ENCODE measurements at places on chromosomes 4 and X. TPM values are rescaled to one million over a fixed set of nuclear protein-coding genes. Genes with fewer than 3 reads are reported as not detected.

- no peaks in the 10 kb centered on the region for H3K36me3 ChIP-seq
- no peak overlapping the region for H3K4me3 ChIP-seq
- no peaks in the 10 kb centered on the region for H3K4me1 ChIP-seq
- DNase-seq: peak; percentile 2
These were observed 93.2 kb downstream of the WFS1 start for GRCh38 chr4:6362896-6363295.

- peaks cover 5% of the 10 kb centered on the region for H3K4me1 ChIP-seq
- no peak overlapping the region for H3K4me3 ChIP-seq
- no peak for DNase-seq
- no peak overlapping the region for H3K27ac ChIP-seq
These were observed 16.7 kb upstream of the ACOT9 start for GRCh38 chrX:23759821-23760220.

DNA sequence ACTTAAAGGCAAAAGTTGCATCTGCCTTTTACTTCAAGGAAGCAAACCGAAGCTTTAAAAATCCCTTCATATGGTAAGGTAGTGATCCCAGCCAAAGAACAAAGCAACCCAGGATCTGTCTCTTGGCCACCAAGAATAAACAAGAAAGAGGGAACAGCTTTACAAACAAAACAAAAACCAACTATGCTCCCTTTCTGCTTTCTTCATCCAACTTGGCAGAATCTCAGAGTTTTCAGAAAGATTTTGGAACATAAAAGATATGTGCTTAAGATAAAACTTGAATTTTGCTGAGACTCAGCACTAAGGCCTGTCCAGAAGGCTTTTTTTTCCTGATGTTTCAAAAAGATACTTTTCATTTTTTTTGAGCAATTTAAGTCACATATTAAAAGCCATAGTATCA is 94.0 kb downstream of the COL4A6 start:
- H3K27me3 ChIP-seq: no peaks in the 10 kb centered on the region
- H3K27ac ChIP-seq: no peak overlapping the region
- H3K4me3 ChIP-seq: no peak overlapping the region
- DNase-seq: no peak
- no peaks in the 10 kb centered on the region for H3K4me1 ChIP-seq

DNA sequence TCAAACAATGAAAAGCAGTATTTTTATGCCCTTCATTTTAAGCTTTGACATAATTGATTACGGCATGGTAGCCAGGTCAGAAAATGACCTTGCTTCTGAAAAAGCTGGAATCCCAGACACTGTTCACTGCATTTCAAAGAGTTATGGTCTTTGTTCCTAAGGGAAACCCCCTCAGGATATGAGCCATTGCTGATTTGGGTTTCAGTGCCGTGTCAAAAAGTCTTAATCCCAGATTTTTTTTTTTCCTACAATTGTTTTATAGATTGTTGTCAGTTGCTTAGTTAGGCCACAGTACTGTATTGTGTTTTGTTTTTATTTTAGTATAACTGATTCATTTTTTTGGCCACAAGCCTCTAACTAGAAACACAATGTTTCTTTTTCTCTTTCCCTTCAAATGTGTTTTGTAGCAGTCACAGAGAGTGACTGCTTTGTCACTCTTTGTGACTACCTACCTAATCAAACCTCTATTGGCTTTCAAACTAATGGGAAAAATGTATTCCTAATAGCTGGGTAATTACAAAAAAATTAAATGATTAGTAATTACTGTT is 10.3 kb downstream of the WDR44 start:
- no peaks in the 10 kb centered on the region for H3K36me3 ChIP-seq
- H3K27me3 ChIP-seq: no peaks in the 10 kb centered on the region
- H3K4me3 ChIP-seq: no peak overlapping the region

DNA sequence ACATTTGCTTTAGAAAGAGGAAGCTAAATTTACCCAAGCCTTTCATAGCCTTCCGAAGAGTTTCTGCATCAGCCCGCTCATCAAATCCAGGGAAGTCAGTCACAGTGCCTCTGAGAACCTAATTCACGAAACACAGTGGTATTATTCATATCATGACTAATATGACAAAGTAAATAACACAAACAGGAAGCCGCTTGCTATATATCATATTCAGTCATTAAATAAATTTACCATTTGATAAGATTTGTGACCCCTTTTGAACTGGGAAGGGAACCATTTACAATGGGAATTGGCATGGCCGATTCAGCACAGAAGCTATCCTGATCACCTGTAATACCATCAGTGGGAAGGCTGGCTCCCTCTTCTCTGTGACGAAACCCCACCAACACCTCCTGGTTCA is 10.5 kb downstream of the ANXA5 start:
- H3K4me3 ChIP-seq: no peak overlapping the region
- H3K27ac ChIP-seq: no peak overlapping the region
- no peaks in the 10 kb centered on the region for H3K27me3 ChIP-seq
- no peaks in the 10 kb centered on the region for H3K36me3 ChIP-seq
- DNase-seq: no peak

GRCh38 chr4:62640296-62640695 is 1440.2 kb downstream of the ADGRL3 start:
- no peaks in the 10 kb centered on the region for H3K4me1 ChIP-seq
- no peak overlapping the region for H3K4me3 ChIP-seq
- DNase-seq: no peak
- no peak overlapping the region for H3K27ac ChIP-seq
- H3K27me3 ChIP-seq: no peaks in the 10 kb centered on the region

DNA sequence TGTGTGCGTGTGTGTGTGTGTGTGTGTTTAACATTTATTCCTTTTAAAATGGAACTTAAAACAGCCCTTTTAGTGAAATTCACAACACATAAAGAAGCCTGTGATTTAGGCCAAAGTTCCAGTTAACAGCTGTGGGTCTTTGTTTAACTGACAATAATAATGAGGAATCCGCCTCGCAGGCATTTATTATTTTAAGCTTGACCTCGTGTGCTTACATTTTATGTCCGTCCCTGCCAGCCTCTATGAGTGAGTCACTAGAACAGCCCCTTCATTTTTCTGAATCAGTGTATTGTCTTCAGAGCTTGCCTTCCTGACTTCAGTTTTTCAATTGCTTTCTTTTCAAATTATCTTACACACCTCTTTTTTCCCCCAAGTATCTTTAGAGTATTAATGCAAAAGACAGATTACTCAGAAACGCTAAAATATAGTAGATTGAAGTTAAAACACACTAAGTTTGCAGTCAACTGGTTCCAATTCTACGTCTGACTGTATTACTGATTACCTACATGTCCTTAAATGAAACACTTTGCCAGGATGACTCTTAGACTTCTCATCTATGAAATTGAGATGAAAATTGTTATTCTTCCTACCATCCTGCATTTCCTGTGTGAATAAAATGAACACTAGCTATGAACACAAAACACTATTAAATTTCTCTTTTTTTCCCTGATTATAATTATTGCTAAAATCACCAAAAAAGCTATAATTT is 319.6 kb upstream of the HS3ST1 start:
- no peaks in the 10 kb centered on the region for H3K4me1 ChIP-seq

DNA sequence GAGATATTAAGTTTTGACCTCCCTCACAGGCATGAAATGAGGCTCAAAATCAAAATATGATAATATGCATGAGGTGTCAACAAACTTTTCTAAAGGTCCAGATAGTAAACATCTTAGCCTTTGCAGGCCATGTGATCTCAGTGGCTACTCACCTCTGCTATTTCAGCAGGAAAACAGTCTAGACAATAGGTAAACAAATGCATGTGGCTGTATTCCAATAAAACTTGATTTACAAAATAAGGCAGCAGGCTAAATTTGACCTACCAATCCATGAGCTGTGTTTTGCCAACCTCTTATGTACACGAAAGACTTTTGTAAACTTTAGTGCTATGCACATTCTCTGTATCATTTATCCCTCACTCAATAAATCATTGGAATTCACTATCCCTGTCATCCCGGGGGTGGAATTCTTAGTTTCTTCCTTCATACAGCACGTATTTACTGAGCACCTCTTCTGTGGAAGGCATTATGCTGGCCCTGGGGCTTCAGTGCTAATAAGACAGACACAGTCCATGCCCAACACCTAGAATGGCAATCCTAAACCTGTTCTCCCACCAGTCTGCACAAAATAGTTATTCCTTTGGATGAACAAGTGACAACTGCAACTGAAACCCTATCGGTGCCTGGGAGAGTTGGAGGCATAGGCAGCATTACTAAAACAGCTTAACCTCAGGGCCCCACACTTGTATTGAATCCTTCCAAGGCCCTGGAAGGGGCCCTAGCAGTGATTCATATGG is 19.9 kb downstream of the MAGEB17 start:
- no peak overlapping the region for H3K4me3 ChIP-seq
- no peaks in the 10 kb centered on the region for H3K27me3 ChIP-seq
- H3K4me1 ChIP-seq: peaks cover 2% of the 10 kb centered on the region
- no peaks in the 10 kb centered on the region for H3K36me3 ChIP-seq

AKAP14 gene
- not detected for polyA plus RNA-seq
